ENCODE measurements at places on chromosomes 5 and 9.

DNA sequence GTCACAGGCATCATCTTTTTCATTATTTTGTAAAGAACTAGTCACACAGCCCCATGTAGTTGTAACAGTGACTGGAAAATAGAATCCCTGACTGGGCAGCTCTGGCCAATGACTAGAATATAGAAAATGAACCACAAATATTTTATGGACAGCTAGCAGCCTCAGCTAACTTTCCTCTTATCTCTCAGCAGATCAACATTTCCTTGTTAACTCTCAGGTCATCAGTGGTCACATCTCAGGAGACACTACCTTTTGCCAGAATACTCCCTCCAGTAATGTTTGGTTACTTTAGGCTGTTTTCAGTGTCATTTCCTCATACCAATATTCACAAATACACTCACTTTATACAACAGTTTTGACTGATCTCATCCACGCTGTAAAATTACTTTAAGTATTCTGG, 43.9 kb downstream of the FAM169A start:
- no peak for DNase-seq

GRCh38 chr5:65760504-65761275, 38.7 kb downstream of the NLN start:
- DNase-seq, result peak; percentile 14

GRCh38 chr5:43191740-43192557, at the start of gene NIM1K:
NIM1K (plus strand) TSS chr5:43192225; CDS start chr5:43245776, 53,551 bp downstream.
- peak; percentile 3 for DNase-seq

DNA sequence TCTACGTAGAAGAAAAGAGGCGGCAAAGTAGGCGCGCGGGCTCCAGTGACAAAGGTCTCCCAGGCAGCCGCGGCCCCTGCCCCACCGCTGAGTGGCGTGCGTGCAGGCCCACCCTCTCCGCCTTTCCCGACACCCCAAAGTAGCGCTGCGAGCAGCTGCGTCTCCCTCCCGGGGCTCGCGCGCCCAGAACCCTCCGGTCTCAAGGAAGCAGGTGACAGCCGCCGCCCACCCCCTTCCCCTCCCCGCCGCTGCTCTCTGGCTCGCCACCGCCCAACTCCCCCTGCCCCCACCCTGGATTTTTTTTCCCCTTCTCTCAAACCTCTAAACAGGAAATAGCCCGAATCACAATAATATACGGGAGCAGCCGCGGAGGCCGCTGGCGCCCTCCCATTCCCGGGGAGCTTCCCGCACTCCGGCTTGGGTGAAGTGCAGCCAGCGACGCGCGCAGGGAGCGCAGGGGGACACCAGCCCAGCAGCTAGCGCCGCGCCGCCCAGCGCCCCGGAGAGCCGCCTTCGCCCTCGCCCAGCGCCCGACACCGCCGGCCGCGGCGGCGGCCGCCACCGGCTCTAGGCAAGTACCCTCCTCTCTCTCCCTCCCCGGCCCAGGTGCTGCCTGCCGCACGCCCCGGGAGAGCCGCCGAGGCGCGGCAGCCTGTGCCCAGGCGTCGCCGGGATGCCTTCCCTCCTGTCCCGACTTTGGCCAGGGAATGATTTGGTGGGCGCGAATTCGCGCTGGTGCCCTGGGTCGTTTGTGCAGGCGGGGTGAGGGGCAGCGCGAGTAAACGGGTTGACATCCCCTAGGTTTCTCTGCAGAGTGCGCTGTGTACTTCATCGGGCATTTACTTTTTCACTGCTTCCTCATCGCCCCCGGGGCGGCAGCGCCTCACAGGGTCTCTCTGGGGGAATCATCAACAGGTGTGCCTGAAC, 52.7 kb upstream of the TJP2 start:
- DNase-seq, result no peak

DNA sequence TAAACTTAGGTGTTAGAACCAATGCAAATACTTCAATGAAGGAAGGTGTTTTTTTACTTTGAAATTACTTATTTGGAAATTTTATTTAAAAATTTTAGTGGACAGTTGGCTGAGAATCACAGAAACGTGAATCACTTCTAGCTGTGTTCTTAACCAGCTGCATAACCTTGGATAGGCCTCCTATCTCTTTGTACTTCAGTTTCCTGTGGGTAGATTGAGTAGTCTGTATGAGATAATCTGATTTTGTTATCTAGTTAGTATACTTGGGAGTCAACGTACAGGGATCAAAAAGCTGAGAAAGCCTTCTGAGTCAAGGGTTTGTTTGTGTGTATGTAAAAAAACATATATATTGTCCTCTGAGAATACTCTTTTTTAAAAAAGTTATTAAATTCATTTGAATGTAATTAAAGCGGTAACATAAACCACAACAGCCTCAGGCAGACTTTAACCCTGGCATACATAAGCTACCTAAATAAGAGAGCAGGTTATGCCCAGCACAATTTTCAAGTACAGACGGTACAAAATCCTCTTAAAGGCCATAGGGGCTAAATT, 38.1 kb upstream of the ZCCHC7 start:
- no peak for DNase-seq

GRCh38 chr9:87701931-87702421, 23.9 kb upstream of the CTSL start:
- DNase-seq, result no peak

DNA sequence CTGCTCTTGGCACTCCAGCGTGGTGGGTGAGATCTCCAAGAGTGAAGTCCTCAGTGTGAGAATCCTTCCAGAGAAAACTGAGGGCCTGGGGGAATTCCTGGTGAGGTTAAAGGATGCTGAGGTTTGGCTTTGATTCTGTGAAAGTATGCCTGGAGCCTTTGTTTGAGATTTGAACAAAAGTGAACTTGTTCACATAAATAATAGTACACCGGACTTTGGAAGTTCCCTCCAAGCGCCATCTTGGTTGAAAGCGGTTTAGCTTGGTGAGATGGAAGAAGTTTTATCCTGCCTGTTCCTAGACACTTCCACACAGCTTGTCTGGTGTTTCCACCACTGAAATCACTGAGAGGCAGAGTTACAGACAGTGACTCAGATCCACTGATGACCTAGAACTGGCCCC, 286.4 kb downstream of the NTRK2 start:
- DNase-seq, result no peak

DNA sequence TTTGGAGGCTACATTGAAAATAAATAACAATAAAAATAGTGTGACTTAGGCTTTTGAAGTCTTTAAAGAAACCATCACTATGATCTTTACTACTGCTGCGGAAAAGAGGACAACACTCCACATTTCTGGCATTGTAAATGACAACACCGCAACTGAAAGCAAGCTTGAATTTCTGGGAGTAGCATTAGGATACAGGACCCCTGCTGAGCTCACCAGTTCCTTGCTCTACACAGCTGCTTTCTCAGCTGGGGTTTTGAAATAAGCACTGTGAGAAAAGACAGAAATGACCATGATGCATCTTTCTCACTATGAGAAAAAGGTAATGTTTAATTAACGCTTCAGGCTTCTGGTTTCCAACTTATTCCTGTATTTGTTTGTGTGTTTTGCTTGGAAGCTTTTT, 168.0 kb downstream of the TAF11L14 start:
- no peak for DNase-seq

GRCh38 chr9:101176384-101176783, 147.9 kb downstream of the PLPPR1 start:
- no peak for DNase-seq

- DNase-seq, result no peak
Observed at GRCh38 chr5:104370523-104370922, 807.9 kb upstream of the NUDT12 start.

DNA sequence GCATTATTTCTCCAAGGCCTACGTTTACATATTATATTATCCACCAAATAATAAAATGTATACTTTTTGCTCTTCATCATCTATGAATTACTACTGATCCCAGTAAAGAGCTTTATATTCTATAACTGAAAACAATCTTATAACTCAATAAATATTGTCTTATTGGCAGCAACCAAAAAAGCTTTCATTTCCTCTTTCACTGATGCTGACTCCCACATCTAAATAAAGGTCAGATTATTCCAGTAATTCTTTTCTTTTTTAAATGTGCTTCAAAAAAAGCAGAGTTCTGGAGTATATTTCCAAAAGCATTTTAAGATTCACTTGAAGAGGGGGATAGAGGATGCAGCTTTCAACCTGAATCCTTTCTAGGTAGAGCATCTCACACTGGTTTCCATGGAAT, 75.3 kb upstream of the NR4A3 start:
- no peak for DNase-seq

DNA sequence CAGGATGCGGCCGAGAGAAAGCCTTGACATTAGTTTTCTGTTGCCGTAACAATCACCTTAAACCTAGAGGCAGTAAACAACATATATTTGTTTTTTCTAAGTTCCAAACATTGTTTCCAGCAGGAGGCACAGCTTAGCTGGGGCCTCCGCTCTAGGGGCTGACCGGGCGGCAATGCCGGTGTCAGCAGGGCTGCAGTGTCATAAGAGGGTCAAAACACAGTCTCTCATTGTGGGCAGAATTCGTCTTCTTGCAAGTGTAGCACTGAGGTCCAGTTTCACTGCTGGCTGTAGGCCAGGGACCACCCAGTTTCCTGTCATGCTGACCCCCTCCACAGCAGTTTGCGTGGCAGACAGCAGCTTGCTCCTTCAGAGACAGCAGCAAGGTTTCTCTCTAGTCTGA, 186.2 kb downstream of the PJA2 start:
- no peak for DNase-seq

GRCh38 chr9:5112109-5112592, 73.3 kb downstream of the INSL6 start:
- no peak for DNase-seq

DNA sequence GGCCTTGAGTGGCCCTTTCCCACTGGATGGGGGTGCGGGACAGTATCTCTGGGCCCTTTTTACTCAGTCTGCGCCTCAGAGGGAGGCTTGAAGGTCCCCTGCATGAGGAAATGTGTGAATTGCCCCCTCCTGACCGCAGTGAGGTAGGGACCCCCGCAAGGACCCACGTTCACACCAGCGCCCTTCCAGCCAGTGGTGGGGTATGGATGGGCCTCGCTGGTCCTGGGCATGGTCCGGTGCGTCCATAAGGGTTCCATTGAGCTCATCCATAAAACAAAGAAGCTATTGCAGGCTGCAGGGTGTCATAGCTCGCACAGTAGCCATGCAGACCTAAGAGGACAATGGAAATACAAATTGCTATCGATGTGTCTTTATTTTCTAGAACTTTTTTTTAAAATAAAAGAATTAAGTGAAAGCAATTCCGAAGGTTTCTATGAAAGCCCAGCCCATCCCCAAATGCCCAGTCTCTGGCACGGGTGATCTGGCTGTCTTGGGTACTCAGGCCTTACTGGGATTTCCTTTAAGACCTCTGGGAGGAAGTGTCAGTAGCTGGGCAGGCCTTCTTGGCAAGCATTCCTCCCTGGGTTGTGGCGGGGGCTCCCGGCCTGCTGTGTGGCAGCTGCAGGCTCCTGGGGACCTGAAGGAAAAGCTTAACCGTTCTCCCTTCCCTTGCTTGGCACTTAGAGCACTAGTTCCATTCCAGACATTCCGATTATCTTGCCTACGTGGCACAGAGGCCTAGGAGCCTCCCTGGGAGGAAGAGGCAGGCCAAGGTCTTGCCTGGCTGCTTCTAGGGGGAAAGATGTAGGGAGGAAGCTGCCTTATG, 1.5 kb upstream of the SEMA5A start:
- no peak for DNase-seq

DNA sequence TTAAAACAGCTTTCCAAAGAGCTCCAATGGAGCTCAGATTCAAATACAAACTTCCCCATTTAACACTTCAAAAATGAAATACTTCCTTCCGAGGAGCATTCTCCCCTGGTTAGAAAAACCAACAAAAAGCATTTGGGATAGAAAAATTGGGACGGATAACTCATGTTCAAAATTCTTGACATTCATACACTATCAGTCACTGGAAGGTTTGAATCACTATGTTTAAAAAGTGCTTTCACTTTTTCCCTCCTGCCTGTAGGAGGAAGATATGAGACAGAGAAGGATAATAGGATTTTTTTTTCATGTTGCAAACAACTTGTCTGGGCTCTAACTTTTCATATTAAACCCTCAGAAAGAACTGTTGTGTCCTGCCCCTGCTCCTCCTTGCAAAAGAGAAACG, 412.0 kb downstream of the ACTL7B start:
- DNase-seq, result no peak

DNA sequence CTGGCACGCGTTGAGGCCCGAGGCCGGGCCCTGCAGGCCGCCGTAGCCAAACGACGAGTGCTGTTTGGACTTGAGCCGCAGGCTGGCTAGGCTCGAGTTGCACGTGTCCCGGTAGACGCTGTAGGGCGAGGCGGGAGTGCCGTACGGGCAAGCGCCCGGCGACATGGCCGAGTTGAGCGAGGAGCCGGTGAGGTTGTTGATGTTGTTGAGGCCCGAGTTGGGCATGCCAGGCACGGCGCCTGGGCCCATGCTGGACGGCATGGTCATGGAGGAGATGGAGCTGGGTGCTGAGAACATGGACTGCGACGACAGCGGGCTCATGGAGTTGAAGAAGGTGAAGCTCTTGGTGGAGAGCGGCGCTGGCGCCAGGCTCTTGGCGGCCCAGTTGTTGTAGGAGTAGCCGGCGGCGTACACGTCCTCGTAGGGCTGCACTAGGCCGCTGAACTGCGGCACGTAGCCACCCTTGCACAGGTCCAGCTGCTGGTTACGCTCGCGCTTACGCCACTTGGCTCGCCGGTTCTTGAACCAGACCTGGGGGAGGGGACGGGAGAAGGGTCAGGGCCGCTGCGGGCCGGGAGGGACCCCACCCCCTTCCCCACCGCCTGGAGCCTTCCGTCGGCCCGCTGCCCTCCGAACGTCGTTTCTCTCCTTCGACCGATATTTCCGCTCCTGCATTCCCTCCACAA, 5.1 kb downstream of the PITX1 start:
- no peak for DNase-seq

- DNase-seq, result no peak
Observed at GRCh38 chr9:72013292-72013760, 47.1 kb downstream of the C9orf57 start.
